ENCODE measurements at places on chromosomes 3 and 15. TPM values are rescaled to one million over a fixed set of nuclear protein-coding genes. Genes with fewer than 3 reads are reported as not detected.

The RASL12 gene
- not detected for total RNA-seq

- H3K4me1 ChIP-seq, result peaks cover 3% of the 10 kb centered on the region
- no peak overlapping the region for H3K27ac ChIP-seq
- DNase-seq, result no peak
- no peak overlapping the region for H3K4me3 ChIP-seq
- no peaks in the 10 kb centered on the region for H3K36me3 ChIP-seq
- H3K27me3 ChIP-seq, result no peaks in the 10 kb centered on the region
Measured at GRCh38 chr3:178669758-178670157, 133.5 kb downstream of the KCNMB2 start.

GRCh38 chr3:141065841-141066805 lies 15.0 kb downstream of the SPSB4 start:
- DNase-seq, result no peak
- no peak overlapping the region for H3K4me3 ChIP-seq

GRCh38 chr3:31450345-31450744 lies 82.4 kb upstream of the STT3B start:
- H3K4me1 ChIP-seq, result peaks cover 17% of the 10 kb centered on the region
- H3K36me3 ChIP-seq, result peaks cover 4% of the 10 kb centered on the region
- H3K27ac ChIP-seq, result no peak overlapping the region
- H3K4me3 ChIP-seq, result no peak overlapping the region
- no peak for DNase-seq

- H3K4me3 ChIP-seq, result no peak overlapping the region
- no peak overlapping the region for H3K27ac ChIP-seq
- H3K36me3 ChIP-seq, result no peaks in the 10 kb centered on the region
- peaks cover 17% of the 10 kb centered on the region for H3K27me3 ChIP-seq
- DNase-seq, result no peak
Measured at GRCh38 chr3:122079524-122080206, 24.5 kb downstream of the CD86 start.
